Inflammatory macrophage treated with lipopolysaccharide for 4 hours (primary cell): ENCODE measurements at places on chromosomes 2 and 18.

- no peak for DNase-seq
Observed at GRCh38 chr2:28680657-28681056, 71.0 kb upstream of the PPP1CB start.

DNA sequence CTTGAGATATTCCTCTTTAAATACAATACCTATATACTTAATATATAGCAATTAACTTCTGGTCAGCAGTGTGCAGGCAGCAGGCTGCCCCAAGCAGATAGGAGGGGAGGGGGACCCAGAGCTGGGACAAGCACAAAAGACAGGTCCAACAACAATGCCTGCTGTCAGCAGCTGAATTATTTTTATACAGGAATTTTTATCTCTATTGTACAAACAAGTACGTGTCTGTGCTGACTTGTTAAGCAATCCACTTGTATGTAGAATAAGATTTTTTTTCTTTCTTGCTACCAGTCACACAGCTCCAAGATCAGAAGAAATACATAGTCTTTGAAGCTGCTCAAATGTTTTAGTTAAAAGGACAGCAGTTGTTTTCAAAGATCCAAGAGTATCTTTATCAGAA is 16.7 kb downstream of the BCL11A start:
- DNase-seq: no peak

DNA sequence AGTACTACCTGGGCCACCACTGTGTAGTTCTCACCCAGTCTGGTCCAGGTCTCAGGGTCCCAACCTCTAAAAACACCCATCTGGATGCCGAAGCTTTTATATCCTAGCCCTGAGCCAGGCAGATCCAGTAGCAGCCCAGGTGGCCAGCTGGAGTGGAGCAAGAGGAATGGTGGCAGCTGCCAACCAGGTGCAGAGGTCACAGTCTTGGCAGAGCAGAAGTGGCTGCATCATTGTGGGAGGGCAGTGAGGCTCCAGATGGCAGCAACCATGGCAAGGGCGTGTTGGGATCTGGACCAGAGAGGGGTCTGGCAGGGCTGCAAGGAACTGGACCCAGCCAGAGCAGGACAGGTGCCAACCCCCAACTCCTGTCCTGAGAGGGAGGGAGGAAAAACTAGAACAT is 72.2 kb upstream of the AGAP1 start:
- no peak for DNase-seq

DNA sequence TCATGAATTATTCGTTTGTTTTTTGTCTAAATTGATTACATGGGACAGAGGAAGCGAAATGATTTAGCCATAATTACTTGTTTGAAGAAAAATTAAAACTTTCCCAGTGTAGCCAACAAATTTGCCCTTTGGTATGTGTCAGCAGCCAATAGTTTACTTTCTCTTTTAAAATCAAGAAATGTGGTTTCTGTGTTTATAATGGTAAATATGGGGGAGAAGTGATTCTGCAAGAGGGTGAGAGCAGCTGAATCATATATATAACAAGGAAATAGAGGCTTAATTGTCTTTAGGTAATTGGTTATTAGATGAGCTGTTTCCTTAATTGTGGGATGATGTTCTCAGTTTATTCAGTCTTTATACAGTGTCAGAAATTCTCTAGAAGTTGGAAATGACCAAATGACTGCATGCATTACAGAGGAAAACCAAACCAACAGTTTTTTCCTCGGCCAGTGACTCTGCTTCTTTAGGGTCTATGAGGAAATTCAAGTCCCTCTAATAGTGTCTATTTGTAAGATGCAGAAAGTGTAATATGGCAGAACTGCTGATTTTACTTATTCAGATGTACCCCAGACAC is 132.9 kb downstream of the AGPS start:
- no peak for DNase-seq

DNA sequence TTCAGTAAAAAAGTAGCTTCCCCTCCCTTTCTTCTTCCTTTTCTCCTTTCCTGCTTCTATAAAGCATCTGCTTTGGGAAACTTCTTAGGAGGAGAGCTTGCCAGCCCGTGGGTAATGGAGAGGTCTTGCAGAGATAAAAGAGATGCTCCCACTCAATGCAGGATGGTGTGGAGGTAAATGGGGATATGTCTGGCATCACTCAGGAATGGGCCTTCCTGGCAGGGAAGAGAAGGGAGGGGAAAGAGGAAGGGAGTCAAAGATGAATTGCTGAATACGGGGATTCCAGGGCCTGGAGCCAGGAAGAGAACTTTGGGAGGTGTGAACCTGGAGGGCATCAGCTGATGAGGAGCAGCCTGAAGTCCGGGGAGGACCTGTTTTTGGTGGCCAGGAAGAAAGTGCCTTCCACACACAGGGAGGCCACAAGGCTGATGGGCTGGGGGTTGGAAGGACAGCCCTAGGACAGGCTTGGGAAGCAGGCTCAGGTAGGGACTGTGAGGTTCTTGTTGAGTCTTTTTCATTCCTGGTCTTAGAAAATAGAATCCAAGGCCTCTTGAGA is 25.2 kb downstream of the IL1B start:
- DNase-seq: no peak
